ENCODE measurements at places on chromosomes 3 and 15.

GRCh38 chr3:103006526-103007183 is 571.8 kb downstream of the ZPLD1 start:
- no peak for DNase-seq

- no peak for DNase-seq
These were observed 26.2 kb upstream of the MTMR14 start for GRCh38 chr3:9623148-9623547.

DNA sequence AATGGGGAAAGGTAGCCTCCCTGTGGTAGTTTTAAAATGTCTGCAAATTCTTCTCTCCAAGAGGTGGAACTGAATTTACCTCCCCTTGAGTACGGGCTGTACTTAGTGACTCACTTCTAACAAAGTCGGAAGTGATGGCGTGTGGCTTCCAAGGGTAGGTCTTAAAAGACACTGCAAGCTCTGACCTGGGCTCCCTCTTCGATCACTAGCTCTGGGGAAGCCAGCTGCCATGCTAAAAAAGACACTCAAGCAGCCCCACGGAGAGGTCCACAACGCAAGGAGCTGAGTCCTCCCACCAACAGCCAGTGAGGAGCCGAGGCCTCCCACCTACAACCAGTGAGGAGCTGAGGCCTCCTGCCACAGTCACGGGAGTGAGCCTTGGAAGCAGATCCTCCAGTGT is 122.0 kb upstream of the HACD2 start:
- no peak for DNase-seq

DNA sequence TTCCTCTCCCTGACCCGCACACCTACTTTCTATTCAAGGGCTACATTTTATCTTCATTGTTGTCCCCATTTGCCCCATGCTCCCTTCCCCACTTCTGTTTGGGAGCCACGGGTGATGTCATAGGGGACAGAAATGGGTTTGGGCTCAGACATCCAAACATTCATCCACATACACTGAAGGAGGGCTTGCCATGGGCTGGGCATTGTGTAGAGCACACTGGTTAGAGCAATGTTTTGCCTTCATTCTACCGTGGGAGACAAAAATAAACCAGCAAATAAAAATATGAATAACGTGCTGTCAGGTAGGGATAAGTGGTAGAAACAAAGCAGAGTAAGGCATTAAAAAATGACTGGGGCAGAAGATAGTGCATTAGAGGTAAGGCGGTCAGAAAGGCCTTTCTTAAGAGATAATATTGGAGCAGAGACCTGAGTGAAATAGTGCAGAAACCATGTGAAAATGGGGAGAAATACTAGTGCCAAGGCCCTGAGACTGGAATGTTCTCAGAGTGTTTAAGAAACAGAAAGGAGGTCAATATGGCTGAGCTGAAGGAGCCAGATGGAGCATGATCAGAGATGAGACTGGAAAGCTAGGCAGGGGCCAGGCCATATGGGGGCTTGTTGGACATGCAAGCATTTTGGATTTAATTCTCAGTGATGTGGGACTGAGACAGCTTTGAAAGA is 40.9 kb upstream of the CLSTN2 start:
- no peak for DNase-seq

DNA sequence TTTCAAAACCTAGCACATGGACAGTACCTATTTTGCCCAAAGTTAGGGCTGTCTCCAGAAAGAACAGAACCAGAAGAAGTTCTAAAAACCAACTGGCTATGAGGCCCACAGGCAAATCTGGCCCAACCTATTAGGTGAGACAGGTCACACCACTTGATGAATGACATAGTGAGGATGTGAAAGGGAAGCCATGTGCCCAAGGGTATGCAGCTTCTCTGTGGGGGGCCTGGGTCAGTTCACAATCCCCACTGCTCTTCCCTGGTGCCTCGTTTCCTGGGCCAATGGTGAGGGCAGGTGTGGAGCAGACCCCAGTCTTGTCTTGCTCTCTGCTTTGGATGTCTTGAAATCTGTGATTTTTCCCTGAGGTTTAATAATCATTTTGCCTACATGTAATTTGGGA is 8.9 kb downstream of the INSYN1 start:
- DNase-seq, result no peak

- DNase-seq, result no peak
These were observed 29.4 kb upstream of the TIPARP start for GRCh38 chr3:156644958-156645357.

DNA sequence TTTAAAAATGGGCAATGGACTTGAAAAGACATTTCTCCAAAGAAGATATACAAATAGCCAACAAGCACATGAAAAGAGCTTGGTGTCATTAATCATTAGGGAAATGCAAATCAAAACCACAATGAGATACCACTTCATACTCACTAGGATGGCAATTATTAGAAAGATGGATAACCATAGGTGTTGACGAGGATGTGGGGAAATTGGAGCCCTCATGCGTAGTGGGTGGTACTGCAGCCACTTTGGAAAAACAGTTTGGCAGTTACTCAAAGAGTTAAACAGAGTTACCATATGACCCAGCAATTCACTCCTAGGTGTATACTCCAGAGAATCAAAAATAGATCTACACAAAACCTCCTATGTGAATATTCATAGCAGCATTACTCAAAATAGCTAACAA is 27.4 kb downstream of the RPLP1 start:
- no peak for DNase-seq

- no peak for DNase-seq
These were observed 16.8 kb downstream of the FGF7 start for GRCh38 chr15:49439678-49440395.

DNA sequence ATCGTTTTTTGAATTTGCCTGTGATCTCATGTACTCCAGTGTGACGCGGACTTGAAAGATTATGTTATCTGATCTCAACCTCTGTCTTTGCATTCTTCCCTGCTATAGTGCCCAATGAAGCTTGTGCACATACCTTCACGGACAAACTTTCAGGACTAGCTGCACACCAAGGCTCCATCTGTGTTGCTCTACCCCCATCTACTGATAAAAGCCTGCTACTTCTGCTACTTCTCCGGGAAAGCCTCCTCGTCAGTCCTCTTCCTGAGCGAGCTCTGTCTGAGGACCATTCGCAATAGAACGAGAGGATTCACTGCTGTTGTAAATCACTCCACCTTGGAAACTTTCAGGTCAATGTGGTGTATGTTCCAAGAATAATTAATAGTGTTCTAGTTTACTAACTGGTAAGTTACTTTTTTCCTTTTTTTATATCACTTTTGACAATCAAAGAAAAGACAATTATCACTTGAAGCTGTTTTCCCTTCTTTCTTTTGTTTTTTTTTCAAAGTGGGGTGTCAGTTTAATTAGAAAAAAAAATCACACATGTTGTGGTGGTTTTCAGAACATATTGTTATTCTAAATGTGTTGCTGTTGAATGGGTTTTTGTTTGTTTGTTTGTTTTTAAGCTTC is 217.6 kb downstream of the ARRDC4 start:
- no peak for DNase-seq

DNA sequence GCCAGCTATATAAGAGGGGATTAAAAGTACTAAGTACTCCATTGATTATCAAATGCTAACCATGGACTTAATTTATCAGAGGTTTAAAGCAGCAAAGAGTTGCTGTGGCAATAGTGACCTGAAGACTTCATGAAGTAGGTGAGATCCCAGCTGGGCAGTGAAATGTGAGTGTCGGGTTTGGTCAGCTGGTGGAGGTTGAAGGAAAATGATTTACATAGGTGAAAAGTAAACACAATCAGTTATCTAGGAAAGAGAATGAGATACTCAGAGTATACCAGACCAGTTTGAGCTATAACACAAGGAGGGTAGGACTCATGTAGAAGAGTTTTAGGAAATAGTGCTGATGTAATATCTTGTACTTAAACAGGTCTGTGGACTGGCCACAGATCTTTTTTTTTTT is 16.5 kb upstream of the FBXO22 start:
- DNase-seq, result no peak

DNA sequence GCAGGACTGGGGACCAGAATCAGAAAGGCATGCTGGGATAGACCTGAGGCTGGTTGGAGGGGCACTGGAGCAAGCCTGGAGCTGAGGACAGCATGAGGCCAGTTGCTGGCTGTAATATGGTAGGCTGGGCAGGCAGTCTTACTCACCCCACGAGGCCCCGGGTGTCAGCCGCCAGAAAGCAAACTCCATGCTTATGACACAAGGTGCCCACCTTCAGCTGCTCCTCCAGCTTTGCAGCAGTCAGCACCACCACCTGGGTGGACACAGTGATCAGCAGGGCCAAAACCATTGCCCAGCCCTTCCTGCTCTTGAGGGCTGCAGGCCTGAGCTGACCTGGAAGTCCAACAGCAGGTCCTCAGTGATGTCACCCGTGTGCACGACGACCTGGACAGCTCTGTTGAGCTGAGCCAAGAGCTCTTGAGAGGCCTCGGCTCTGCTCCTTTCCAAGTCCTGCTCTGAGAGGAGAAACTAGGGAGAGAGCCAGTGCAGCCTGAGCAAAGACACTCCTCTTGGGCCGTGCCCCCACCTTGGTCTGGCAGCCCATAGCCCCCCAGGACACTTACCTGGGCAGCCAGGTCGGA is 747 bp downstream of the UBA7 start:
- no peak for DNase-seq

GRCh38 chr3:126547721-126548120 is 11.0 kb downstream of the C3orf22 start:
- no peak for DNase-seq

GRCh38 chr3:26078539-26078938 is 288.6 kb downstream of the OXSM start:
- DNase-seq, result no peak

DNA sequence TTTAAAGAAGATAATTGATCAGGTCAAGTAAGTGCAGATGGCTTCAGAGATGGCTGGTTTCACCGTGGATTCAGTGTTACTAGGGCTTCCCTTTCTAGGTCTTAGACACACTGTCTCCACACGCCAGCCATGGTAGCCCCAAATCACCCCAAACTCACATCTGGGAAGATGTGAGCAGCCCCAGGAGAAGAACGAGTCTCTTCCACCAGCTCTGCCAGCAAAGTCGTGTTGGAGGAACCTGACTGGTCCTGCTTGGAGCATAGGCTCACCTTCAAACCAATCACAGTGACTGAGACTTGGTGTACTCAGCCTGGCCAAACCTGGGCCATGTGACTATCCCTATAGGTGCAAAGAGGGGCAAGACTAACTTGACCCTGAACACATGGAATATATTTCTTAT is 296.7 kb downstream of the RPLP1 start:
- DNase-seq, result no peak

- no peak for DNase-seq
These were observed 167.3 kb downstream of the SLCO3A1 start for GRCh38 chr15:92020804-92021203.

GRCh38 chr15:99986297-99987118 is 253.3 kb upstream of the LYSMD4 start:
- DNase-seq, result no peak

- no peak for DNase-seq
These were observed 163.3 kb downstream of the TP63 start for GRCh38 chr3:189794518-189794917.

- no peak for DNase-seq
These were observed 39.7 kb upstream of the PIK3R4 start for GRCh38 chr3:130786306-130786705.

DNA sequence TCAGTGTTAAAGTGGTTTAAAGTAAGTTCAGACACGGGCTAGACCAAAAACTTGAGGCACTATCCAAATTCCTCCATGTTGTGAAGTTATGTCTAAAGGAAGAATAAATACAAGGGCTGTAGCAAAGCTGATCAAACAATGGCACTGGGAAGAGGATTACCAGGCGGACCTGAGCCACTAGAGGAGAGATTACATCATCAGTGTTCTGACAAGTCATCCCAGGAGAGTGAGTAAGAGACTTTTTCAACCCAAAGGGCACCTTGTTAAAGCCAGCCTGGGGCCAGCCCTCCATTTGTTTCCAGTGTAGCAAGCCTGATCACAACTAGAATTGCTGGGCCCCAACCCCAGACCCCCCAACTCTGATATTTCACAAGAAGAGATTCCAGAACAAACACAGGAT is 166.9 kb downstream of the DCLK3 start:
- no peak for DNase-seq

DNA sequence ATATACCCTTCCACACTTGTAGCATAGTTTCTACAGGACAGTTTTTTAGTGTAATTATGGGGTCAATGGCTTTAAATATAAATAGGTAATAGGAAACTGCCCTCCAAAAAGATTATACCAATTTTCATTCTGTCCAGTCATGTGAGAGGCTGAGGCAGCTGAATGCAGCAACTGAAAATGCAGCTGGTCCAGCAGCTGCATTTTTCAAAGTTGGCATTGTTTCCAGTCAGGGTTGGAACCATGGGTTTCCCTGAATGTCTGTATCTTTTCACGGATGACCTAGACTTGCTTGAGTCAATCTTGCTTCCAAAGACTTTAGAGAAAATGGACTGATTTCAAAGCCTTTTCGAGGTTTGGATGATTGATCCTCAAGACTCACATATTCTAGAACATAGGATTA is 9.9 kb upstream of the KNL1 start:
- no peak for DNase-seq

GRCh38 chr3:100463002-100463401 is 29.4 kb upstream of the TMEM45A start:
- DNase-seq, result no peak

- peak; percentile 29 for DNase-seq
These were observed 48.0 kb upstream of the LDHAL6B start for GRCh38 chr15:59158701-59159034.

- no peak for DNase-seq
These were observed 239.1 kb downstream of the LRRN1 start for GRCh38 chr3:4038351-4038750.

DNA sequence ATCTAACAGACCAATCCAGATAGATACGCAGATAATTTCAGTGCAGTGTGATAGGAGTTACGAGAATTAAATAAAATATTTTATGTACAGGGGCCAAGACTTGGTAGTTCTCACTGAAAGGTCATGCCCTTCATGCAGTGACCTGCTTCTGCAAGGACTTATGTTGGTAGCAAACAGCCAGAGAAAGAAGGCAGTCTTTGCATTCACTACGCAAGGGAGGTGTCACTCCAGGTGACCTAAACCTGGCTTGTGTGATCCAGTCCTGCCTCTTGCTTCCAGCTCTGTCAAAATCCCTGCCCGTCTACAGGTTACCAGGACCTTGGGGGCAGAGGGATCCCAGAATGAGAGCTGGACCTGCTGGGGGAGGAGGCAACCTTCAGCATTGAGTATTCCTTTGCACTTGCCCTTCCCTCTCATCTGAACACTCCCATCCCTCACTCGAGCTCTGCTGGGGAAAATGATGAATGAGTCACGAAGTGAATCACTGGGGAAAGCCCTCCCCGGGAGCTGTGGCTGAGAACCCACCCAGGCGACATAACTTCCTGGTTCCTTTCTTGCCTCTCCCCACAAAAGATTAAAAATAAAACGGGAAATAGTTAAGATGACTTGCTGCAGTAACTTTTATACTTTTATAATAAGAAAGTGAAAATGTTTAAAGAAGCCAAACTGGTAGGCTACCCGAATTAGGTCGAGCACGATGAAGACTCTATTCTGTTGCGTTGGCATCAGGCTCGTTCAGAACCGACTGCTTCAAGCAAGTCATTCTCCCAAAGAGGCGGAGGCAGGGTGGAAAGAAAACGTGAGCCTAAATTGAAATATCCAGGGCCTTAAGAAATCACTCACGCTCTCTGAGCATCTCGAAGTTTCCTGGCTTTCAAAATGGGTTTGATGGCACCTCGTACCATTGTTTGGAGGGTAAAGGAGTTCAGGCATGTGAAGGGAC is 216.1 kb downstream of the SLCO3A1 start:
- DNase-seq, result peak; percentile 83

- no peak for DNase-seq
These were observed 6.4 kb upstream of the TBC1D21 start for GRCh38 chr15:73866881-73867410.

Data from RWPE2 (cell line).